Fibroblast of skin of right quadriceps (primary cell): ENCODE measurements at places on chromosomes 13 and 19.
A peak's percentile ranks its signal among the peaks of the same experiment; 100 is the strongest.

DNA sequence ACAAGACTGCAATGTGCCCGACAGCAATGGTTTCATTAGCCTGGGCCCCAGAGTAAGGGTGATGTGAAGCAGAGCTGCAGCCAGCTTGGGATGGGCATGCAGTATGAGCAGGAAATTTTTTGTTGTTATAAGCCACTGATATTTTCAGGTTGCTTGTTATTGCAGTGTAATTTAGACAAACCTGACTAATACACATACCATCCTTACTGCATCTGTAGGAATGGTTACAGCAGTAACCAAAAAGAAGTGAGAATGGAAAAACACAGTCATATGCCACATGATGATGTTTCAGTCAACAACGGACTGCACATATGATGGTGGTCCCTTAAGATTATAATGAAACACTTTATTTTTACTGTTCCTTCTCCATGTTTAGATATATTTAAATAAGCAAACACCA, 8.6 kb upstream of the POMP start:
- DNase-seq, result no peak

- DNase-seq, result no peak
Observed at GRCh38 chr19:58319241-58319640, 7.6 kb upstream of the ZSCAN22 start.

- DNase-seq, result no peak
Observed at GRCh38 chr19:20038358-20039202, 725 bp downstream of the ZNF682 start.

- DNase-seq, result no peak
Observed at GRCh38 chr13:66077132-66077689, 1152.9 kb downstream of the PCDH9 start.

DNA sequence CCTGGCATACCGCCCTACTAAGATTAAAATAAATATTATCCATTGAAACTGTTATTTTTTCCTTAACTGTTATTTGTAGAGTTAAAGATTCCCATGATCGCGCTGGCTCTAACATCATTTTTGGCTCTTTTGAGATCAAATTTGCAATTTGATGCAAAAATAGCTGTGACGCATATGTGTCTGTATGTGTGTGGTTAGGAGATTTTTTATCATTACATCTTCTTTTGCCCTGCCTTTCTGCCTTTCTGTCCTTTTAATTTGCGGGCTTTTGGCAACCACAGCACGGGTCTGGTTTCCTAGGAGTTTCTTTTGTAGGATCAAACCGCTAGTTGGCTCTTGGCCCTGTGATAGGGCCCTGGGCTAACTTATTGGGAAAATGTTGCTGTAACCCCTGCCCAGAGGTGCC, 37.3 kb upstream of the ALOX5AP start:
- peak; percentile 81 for DNase-seq

- no peak for DNase-seq
Observed at GRCh38 chr19:2312820-2313501, 5.0 kb upstream of the LINGO3 start.

DNA sequence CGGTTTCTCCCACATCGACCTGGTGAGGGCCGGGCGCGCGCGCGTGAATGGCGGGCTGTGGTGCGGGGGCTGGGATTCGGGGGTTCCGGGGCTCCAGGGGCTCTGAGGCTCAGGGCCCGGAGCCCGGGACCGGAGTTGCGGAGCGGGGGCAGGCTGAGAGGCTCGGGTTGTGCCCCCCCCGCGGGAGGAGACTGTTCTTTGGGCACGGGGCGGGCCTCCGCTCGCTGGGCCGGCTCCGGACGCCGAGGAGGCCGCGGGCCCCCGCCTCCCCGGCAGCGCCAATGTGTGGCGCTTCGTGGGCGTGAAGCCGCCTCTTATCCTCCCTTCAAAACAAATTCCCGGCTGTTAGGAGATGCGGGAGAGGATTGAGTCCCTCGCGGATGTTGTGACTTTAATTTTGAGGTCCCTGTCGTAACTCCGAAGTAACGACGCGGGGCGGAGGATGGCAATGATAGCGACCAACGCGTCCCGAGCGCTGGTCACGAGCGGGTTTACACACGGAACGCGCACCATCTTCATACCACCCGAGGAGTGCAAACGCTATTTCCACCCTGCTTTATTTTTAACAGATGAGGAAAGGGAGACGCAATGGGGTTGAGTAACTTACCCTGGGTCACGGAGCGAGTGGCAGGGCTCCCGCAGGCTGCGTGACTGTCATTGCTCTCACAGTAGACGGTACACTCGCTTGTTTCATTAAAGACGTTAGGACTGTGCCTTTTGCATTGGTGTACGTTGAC, 536 bp downstream of the UBA2 start:
- peak; percentile 23 for DNase-seq

DNA sequence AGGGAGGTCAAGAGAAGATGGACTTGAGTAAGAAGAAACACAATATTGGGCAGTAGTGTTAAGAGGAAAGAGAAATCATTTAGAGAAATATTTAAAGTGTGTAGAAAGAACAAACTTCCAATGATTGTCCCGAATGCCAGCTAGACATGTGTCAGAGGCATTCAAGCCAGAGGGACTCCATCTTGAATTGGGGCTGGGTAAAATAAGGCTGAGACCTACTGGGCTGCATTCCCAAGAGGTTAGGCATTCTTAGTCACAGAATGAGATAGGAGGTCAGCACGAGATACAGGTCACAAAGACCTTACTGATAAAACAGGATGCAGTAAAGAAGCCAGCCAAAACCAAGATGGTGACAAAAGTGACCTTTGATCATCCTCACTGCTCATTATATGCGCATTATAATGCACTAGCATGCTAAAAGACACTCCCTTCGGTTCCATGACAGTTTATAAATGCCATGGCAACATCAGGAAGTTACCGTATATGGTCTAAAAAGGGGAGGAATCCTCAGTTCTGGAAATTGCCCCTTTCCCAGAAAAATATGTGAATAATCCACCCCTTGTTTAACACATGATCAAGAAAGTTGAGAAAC, 127.0 kb upstream of the IPO5 start:
- DNase-seq, result no peak
